Smooth muscle cell of the umbilical artery (primary cell): ENCODE measurements at places on chromosomes 1 and 21. TPM values are rescaled to one million over a fixed set of nuclear protein-coding genes. Genes with fewer than 3 reads are reported as not detected.

Gene CALML6
- 0.59 and 0.88 TPM in 2 replicates for total RNA-seq

Gene XKR8
- 5.3 and 5.9 TPM in 2 replicates for total RNA-seq

Gene NTMT2
- total RNA-seq = not detected in 2 replicates

Gene NR5A2
- total RNA-seq = under 0.01 TPM in 1 of 2 replicates, not detected in the other

Gene DSCAM
- total RNA-seq = 0.05 TPM in 1 of 2 replicates, not detected in the other

Gene SPATA46
- total RNA-seq = not detected in 2 replicates

Gene CLCA4
- not detected in 2 replicates for total RNA-seq

Gene LRRC53
- not detected in 2 replicates for total RNA-seq

Gene VAMP3
- total RNA-seq = 78.4 and 133 TPM in 2 replicates

Gene RAB3B
- total RNA-seq = 5.3 and 31.8 TPM in 2 replicates

Gene SPRR2A
- total RNA-seq = not detected in 2 replicates
